ENCODE measurements at places on chromosomes 6 and 20.

DNA sequence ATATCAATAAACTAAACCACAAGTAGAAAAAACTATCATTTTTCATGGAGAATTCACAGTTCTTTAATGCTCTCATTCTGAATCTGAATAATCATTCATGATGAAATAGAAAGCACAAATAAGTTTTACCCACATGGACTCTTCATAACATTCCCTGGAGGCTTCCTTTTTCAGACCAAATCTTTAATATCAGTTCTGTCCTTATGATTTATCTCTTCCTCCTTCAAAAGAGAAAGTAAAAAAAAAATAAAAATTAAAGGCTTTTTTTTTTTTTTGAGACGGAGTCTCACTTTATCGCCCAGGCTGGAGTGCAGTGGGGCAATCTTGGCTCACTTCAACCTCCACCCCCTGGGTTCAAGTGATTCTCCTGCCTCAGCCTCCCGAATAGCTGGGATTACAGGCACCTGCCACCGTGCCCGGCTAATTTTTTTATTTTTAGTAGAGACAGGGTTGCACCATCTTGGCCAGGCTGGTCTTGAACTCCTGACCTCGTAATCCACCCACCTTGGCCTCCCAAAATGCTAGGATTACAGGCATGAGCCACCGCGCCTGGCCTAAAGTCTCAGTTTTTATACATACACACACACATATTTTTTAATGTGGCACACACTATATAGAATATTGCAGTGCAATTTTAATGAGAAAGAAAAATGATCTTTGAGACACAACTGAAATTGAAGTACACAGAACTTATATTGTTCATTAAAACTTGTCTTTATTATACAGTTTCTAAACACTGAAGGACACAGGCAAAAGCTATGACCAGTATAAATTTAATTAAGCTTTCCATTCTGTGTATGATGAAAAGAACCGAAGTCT, 31.9 kb upstream of the ZNF217 start:
- no peak for DNase-seq

DNA sequence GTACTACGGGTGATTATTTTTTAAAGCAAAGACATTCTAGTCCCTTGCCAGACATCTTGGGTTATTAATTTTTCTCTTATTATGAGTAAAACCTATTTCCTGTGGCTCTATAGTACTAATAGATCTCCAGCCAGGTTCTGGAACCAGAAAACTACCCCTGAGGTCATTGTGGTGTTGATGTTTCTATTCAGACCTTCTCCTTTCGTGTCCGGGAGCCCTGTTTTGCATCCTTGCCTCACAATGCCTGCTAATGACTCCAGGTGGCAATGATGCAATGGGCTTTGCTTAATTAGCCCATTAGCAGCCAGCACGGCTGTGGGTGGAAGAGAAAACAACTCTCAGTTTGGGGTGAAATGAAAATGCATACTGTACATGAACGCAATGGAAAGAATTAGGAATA, 62.9 kb upstream of the ARG1 start:
- no peak for DNase-seq

DNA sequence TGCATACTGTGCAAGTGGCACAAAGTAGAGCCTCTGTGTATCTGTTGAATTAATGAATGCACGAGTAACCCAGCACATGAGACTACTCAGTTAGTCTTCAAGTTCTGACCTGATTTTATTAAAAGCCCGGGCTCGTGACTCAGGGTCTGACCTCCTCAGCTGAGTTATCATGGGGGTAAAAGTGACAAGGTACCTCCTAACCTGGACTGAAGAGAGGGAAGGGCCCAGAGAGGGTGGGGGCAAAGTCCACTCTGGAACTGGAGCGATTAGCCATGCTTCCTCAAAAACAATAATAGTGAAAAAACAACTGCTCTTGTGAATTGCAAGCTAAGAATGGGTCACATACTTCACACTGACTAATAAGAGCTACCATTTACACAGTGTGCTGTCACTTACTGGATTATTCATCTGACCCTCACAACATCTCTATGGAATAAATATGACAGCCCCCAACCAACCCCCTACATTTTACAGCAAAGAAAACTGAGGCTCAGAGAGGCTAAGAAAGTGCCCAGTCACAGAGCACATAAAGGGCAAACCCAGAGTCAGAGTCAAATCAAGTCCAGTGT, 26.7 kb downstream of the TRERF1 start:
- no peak for DNase-seq

DNA sequence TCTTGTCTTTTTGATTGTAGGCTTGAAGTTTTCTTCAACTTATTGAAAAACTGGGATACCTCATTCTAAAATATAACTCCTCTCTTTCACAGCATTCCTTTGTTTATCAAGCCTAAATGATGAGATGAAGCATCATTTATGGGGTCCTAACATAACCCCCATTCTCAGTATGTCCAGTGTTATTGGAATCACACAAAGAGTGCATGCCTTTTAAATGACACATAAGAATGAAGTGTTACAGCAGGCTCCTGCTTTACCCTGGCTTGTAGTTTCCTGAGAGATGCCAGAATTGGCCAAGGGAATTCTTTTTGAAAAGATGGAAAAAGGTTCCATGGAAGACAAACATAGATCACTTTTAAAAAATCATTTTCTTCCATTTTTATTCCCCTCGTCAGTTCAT, 502.4 kb downstream of the BCKDHB start:
- DNase-seq = no peak

DNA sequence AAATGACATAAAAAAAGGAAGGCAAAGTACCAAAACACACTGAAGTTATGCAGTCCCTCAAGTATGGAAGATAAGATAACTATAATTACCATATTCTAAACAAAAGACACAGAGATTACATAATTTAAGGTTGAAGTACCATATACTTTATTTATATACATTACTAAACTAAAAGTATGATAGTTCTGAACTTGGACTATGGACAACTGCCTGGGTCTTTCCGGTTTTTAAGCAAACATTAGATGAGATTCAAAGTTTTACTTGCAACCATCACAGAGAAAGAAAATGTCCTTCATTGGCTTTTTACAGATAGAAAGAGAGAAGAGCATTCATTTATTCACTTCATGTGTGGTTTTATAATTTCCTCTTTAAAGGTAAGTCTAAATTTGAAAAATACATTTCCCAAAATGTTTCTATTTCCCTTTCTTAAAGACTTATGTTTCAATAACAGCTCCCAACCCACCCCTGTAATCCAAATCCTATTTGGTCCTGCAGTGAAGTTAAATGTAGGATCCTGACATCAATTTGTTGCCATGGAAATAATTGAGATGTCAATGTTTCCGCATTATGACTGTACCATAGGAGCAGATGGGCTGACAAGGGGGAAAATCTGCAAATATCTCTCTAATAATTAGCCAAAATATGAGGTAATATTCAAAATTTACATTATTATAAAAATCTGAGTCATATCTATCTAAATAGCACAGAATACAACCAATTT, 63.7 kb downstream of the PTPRK start:
- DNase-seq = no peak

Measured in SK-MEL-5 (cell line).